ENCODE measurements at places on chromosomes 7 and 10. TPM values are rescaled to one million over a fixed set of nuclear protein-coding genes. Genes with fewer than 3 reads are reported as not detected.

DNA sequence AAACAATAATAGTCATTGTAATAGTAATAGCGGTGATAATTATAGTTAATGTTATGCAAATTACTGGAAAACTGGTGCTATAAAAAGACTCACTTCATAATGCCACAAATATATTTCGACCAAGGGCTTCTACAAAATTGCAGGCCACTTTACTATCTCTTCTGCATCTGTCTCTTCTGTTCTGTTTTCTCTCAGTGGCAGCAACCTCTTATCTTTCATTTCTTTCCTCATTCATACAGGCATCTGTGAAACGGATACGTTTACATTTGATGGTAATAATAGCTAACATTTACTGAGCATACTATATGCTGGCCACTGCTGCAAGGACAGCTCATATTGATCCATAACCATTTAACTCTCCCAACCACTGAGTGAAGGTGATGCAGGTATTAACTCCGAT, 537.4 kb upstream of the PFKP start:
- no peak for DNase-seq

CACNA2D1 gene
- 258 TPM for total RNA-seq

CTTNBP2 gene
- total RNA-seq = 22.2 TPM

DOCK4 gene
- 60.3 TPM for total RNA-seq

DNA sequence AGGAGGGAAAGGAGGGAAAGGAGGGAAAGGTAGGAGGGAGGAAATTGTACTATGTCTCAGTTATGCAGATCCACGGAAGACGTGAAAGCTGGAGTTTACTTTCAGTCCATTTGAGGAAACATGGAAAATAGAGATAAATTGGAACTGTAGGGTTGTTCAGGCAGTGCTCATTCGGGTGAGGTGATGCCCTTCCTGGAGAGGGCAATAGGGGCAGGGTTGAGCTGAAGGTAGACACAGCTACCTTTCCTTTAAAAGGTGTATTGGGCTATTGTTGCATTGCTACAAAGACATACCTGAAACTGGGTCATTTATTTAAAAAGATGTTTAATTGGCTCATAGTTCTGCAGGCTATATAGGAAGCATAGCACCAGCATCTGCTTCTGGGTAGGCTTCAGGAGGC, 116.9 kb upstream of the PLXDC2 start:
- DNase-seq = no peak

DNA sequence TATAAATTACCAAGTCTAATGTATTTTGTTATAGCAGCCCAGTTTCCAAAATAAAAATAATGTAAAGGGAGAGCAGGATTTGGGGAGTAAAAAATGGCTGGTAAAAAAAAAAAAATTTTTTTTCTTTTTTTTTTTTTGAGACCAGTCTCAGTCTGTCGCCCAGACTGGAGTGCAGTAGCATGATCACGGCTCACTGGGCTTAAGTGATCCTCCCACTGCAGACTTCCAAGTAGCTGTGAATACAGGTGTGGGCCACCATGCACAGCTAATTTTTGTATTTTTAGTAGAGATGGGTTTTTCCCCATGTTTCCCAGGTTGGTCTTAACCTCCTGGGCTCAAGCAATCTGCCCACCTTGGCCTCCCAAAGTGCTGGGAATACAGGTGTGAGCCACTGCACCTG, 4.8 kb upstream of the LSM8 start:
- no peak for DNase-seq

BTBD16 gene
- total RNA-seq = 0.98 TPM

SPDYE11 gene
- total RNA-seq = 0.25 TPM

MRLN gene
- not detected for total RNA-seq

- no peak for DNase-seq
Observed at GRCh38 chr7:148489678-148490077, 100.9 kb upstream of the C7orf33 start.

Data from glutamatergic neuron (in vitro differentiated cells).